Endothelial cell (in vitro differentiated cells): ENCODE measurements at places on chromosomes 5 and 9. TPM values are rescaled to one million over a fixed set of nuclear protein-coding genes. Genes with fewer than 3 reads are reported as not detected.
A peak's percentile ranks its signal among the peaks of the same experiment; 100 is the strongest.

Gene RETREG1
- 15.8 TPM for total RNA-seq

Gene TLE1
- total RNA-seq: 79.4 TPM

Gene ROPN1L
- total RNA-seq: 4.0 TPM

Gene FAM221B
- not detected for total RNA-seq

Gene ADGRD2
- not detected for total RNA-seq

DNA sequence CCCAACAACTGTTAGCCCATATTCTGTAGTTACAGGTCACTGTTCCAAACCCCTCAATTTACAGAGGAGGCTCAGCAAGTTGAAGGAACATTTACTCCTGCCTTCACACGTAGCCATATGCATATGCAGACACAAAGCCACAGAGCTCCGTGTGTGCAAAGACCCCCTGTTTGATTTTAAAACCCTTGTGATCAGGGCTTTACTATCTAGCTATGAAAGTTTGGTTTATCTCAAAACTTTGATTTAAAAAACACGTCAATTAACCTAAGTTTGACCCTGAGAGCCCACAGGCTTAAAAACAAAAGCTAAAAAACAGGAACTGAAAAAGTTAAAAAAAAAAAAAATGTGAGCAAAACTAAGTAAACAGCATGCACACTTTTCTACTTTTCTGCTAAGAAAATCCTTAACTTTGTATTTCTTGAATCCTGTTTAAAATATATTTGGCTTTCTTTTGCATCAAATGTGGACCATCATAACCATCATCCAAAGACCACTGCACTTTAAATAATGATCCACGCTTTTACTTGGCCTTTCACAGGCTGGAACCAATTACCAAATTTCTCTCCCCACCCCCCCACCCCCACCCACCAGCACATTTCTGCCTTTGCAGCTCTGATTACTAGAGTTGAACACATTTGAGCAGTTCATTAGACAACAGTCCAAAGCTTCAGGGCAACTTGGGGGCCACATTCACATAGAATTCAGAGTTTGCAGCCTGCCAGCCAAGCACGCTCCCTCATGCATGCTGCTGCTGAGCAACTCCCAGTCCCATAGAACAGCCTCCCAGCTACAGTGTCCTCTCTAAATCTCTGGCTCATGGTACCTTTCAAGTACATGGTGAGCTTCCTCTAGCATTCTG is 128.8 kb upstream of the MAP3K1 start:
- no peak for DNase-seq

GRCh38 chr5:171629221-171629620 is 156.4 kb upstream of the SMIM23 start:
- no peak for DNase-seq

GRCh38 chr5:7884491-7885267 is 15.7 kb downstream of the MTRR start:
- no peak for DNase-seq

GRCh38 chr9:134459164-134459563 is 132.9 kb downstream of the RXRA start:
- no peak for DNase-seq

DNA sequence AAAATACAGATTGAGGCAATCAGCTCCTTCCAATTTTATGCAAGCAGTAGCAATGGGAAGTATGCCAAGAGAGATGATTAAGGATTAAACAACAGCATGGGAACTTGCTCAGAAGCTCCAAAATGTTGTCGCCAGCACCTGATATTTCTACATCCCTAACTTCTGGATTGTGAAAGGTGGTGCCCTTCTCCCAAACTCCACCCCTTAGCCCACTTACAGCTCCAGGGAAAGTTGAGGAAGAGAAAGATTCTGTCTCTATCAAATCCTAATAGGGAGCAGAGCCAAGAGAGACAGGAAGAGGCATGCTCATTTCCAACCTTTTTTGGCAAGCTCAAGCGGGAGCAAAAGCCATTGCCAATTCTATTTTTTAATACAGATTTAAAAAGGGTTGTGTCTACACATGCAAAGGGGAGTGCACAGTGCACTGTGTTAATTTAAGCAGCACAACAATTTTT is 92.4 kb upstream of the NR3C1 start:
- no peak for DNase-seq

DNA sequence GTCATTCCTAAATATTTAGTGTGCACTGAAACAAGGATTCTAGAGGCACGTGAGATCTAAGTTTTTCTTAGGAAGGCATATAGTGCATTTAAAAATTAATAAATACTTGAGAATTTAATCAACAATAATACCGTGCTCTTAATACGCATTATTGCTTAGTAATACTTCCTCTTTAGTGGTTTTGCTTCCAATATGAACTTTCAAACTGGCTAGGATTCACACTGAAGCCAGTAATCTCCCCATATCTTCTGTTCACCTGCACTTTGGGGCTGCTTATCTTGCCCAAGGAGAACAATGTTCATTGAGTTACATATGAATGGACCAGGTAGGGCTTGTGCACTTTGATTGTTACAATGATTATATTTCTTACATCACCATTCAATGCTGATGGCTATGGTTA is 180.5 kb upstream of the RIOK2 start:
- DNase-seq: no peak

- DNase-seq: no peak
Observed at GRCh38 chr9:93185266-93186214, 1.6 kb downstream of the WNK2 start.

GRCh38 chr9:121672213-121672612 is 20.8 kb downstream of the DAB2IP start:
- DNase-seq: no peak

DNA sequence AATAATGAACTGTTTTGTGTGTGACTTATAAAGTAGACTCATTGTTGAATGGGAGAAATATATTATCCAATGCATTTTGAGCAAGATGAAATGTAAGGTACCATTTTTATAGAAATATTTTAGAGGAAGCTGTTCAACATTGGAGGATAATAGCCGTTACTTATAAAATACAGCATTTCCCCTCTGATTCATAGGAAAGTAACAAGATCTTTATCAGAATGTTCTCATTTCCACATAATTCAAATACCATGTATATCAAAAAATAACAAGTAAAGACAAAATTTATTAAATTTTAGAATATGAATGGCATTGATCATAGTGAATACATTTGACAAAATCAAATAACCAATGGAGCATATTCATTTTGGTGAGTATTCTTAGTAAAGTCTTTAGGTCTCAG is 346.7 kb upstream of the PTGER4 start:
- DNase-seq: no peak

DNA sequence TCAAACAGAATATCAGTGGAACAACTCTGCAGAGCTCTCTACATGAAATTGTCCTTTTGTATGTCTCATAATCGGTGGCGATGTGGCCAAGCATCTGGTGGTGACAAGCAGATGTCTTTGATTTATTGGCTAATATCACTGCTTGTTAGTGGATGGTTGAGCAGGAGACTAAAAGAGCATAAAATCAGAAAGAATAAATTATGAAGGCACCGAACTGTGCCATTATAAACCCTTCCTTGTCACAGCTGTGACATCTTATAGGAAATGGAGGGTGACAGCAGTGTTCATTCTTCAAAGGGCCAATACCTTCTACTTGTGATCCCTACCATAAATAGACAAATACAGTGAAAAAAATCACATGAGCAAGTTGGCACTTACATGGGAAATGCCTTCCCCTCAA is 1404.3 kb downstream of the MAT2B start:
- DNase-seq: no peak

DNA sequence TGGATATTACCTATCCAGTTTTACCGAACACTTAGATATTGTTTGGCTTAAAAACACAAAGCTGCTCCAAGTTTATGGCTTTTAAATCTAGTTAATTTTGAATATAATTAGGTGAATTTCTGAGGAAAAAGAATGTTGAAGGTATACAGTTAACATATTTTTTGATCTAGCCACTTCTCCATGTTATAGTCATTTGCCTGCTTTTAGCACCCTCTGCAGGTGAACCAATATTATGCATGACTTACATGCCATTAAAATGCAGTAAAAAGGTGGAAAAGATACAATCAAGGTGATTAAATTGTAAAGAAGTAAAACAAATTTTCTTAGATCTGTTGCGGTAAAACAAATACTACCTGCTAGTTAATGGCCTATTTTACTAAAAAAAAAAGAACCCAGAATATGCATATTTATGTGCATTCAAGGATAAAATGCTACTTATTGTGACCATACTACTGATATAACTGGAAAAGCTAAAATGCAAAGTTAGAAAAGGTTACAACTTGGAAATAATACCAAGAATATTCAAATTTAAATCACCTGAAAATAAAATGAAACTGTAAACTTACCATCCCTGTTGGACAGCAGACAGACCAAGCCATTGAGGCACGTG is 132.1 kb downstream of the AP3B1 start:
- peak; percentile 31 for DNase-seq

DNA sequence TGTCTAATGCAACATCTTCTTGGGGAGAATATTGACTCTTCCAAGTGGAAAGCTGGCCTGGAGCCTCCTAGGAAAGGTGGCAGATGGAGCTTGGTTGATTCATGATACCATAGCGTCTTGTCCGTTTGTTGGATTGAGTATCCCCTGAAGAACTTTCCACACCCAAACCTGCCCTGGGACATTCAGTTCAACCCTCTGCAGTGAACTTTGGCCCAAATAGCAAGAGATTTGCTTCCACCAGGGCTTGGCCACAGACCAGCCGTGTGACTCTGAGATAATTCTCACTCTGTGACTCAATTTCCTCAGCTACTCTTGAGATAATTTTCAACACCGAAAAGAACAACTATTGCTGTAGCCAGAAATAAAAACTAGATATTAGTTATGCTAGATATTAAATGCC is 108.0 kb upstream of the RAD23B start:
- DNase-seq: no peak

- DNase-seq: no peak
Observed at GRCh38 chr5:10573487-10574145, 9.7 kb downstream of the ANKRD33B start.

DNA sequence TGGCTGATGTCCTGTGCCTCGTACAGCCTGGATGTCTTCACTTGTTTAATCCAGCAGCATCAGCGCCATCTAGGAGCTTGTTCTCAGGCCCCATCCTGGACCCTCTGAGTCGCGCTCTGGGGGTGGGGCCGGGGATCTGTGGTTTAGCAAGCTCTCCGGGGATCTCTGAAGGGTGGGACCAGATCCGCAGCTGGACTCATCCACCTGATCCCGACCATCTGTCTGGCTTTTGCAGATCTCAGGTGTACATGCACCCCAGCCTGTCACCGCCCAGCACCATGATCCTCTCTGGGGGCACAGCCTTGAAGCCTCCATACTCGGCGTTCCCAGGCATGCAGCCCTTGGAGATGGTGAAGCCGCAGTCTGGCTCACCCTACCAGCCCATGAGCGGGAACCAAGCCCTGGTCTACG is 15.1 kb upstream of the POMT1 start:
- no peak for DNase-seq

- no peak for DNase-seq
Observed at GRCh38 chr5:181281984-181282316, 21.0 kb upstream of the TRIM52 start.
